Glomerular endothelial cell (primary cell): ENCODE measurements at places on chromosomes 4 and X.
A peak's percentile ranks its signal among the peaks of the same experiment; 100 is the strongest.

DNA sequence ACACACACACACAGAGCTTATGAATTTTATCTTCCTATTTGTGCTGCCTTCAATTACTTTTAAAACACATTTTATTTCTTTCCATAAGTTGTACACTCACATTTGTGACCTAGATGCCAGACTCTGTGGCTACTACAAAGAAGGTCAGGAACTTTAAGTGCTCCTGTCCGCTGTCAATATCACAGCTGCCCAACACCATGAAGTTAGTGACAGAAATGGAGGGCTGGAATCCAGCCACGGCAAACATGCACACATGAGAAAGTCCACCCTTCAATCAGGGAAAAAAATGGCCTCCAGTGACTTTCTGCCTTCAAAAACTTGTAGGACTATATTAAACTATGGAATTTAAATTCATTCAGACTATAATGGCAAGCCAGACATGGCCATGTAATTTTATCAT, 334.4 kb upstream of the FSTL5 start:
- DNase-seq = no peak

GRCh38 chr4:133464311-133464710, 315.2 kb downstream of the PCDH10 start:
- no peak for DNase-seq

DNA sequence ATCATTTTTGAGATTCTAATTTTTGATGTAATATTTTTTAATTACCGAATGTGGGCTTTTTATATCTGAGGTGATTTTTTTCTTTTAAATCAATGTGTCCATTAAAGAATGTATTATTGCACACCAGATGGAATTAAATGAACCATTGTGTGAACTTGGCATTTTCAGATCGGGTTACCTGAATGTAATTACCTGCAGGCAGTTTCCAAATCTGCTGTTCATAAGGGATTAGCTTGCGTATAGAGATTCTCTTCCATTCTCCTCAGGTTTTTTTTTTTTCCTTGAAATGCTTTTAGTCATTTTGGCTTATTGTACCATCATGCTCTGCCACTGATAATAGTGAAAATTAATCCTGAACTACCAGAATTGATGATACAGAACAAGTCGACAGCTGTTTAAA, 511.5 kb upstream of the ATOH1 start:
- no peak for DNase-seq

DNA sequence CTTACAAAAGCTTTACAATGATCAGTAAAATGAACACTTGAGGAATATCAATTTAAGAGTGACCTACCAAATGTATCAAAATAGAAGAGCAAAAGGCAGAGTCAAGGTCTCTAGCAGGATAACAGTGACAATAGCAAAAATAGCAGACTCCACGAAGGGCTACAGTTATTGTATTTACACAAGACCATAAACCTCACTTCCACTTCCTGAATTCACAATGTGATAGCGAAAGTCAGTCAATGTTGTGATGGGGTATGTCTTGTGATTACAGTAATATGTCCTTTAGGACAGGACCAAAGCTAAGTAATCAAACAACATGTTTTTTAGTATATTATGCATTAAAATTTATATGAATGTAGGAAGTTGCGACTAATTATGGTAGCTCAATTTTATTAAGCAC, 139.6 kb downstream of the IQCM start:
- no peak for DNase-seq

- no peak for DNase-seq
These were observed 7.8 kb upstream of the XK start for GRCh38 chrX:37677765-37678164.

DNA sequence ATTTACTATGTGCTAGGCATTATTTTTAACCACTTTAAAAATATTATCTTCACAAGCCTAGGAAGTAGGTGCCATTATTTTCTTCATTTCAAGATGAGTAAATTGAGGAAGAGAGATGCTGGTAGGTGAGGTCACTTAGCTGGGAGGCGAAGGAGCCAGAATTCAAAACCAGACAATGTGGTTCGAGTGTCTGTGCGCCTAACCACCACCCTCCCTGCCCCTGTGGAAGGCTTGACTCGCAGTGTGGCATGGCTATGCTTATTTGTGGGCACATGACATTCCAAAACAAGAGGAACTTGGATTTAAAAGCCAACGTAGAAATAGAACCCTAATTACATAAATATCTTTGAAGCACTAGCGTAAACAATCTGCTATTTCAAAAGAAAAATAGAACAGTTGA, 226.6 kb upstream of the PITX2 start:
- DNase-seq = no peak

DNA sequence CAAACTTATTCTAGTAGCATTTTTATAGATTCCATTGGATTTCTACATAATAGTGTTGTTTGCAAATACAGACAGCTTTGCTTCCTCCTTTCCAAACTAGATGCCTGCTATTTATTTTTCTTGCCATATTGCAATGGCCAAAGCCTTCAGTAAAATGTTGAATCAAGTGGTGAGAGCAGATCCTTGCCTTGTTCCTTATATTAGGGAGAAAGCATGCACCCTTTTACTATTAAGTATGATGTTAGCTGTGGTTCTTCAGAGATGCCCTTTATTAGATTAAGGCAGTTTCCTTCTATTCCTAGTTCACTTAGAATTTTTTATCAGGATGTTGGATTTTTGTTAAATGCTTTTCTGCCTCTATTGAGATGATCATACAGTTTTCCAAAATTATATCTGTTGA, 233.7 kb downstream of the CBR4 start:
- DNase-seq = no peak

DNA sequence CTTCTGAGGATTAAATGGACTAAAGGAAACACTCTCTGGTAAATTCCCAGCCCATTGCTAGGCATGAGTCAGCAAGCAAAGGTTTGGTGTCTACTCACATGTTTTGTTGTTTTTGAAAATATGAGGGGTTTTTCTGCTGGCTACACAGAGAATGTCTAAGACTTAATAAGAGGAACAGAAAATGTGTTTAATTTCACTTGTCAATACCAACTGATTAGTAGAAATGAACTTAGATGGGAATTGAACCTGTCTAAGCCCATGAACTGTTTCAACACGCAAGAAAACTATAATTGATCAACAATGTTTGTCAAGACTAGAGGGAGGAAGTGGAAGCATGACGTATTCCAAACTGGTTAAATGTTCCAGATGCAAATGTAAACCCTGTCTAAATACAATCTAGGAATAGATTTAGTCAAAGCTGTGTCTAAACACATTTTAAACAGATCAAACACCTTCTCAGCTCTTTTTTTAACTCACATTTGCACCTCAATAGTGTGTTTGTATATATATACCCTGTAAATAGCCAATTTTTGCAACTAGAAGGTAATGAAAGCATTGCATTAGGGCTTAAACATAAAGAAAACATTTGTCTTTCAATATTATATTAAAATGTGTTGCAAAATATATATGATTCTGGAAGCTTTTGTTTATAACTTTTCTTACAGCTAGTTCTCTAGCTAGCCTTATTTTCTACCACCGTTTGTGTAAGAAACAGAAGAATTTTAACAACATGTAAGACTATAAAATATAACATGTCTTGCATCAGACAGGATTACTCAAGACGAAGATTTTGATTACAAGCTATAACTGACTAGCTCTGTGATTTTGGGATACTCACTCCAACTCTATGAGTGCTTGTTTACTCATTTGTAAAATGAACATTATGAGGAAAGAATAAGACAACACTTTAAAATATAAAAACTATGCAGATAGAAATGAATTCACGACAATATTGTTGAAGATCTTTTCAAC, 607.8 kb downstream of the FSTL5 start:
- no peak for DNase-seq

DNA sequence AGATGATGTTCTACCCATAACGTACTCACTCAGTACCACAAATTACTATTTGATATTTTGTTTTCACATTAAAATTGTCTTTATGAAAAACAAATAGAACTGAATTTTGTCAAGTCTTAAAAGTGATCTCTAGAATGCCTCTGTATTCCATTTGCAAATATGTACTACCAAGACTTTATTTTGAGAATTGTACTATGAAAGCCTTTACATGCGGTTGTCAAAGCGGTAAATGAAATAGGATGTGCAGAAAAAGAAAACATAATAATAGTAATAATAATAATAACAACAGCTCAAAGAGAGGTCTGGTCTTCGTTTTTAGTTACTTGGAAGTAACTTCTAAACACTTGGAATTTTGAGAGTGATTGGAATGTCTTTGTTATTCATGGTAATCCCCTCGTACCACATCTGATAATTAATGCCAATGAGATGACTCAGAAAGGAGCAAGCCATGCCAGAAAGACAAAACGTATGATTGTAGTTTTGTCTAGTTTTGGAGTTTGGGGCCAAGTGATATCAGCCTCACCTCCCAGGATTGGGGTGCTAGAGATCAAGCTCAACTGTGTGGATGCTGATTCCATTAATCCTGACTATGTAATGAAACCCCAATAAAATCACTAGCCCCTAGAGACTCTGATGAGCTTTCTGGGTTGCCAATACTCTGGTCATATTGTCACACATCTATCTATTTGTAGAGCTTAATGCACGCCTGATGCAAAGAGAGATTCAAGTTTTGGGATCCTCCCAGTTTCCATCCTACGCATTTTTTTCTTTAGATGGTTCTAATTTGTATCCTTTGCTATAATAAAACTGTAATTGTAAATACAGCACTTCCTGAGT, 20.2 kb upstream of the CTSO start:
- DNase-seq = no peak

DNA sequence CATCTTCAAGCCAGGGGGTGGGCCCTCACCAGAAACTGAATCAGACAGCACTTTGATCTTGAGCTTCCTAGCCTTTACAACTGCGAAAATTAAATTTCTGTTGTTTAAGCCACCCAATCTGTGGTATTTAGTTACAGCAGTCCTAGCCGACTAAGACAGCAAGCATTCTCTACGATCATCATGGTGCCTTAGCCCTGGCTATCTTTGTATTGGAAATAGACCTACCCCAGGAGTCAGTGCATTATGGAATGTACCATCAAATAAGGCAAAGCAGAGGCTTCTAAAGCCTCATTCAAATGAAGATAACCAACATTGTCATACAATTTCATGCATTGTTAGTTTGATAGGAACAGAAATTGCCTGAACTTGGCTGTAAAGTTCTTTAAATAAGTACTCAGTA, 75.0 kb downstream of the PARM1 start:
- DNase-seq = no peak

- no peak for DNase-seq
These were observed 74.2 kb downstream of the BEND4 start for GRCh38 chr4:42078184-42078801.

GRCh38 chr4:72468904-72469502, 100.0 kb downstream of the ADAMTS3 start:
- DNase-seq = peak; percentile 37

GRCh38 chr4:13511101-13511500, 27.0 kb upstream of the RAB28 start:
- DNase-seq = no peak

DNA sequence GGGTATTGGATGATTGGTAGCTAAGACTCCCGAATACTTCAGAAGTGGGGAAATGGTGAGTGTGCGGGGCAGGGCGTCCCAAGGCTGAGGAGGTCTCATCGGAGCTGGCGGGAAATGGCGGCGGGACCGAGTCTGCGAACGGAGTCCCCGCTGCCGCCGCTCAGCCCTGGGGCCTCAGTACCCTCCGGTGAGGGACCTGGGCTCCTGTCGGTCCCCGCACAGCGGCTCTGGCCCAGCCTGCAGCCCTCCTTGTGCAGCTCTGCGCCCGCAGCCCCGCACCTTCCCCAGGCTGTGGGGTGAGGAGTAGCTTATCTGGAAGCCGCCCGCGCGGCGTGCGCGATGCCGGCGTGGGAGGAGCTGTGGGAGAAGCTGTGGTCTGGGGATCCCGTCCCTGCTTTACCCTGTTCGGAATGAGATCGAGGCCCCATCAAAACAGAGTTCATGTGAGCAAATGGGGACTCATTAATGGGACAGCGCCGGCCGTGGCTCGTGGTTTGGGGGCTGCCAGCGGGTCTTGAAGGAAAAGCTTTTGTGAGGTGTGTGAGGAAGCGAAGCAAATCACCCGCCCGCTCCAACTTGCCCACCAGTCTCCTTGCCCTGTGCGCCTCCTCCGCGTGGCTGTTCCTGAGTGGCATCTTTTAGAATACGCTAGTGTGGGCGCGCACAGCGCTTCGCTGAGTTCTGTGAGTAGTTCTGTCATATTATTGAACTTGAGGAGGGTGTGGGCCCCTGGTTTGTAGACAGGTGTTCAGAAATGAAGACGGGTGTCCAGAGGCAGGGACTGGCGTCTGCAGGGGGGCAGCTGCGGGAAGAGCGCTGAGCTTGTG, 531 bp downstream of the ZNF141 start:
- no peak for DNase-seq

DNA sequence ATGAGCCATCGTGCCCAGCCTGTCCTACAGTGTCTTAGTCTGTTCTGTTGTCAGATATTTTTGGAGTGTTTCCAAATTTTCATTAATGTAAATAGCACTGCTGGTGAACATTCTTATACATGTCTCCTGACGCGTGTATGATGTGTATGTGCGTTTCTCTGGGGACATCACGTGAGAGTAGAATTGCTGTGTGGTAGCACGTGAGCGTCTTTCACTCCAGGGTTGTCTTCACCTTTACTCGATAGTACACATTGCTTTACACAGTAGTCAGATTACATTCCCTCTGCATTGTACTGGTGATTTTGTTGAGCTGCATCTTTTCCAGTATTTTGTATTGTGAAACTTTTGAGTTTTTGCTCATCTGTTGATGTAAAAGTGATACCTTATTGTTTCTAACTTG, 60.0 kb downstream of the ARHGAP10 start:
- DNase-seq = no peak

DNA sequence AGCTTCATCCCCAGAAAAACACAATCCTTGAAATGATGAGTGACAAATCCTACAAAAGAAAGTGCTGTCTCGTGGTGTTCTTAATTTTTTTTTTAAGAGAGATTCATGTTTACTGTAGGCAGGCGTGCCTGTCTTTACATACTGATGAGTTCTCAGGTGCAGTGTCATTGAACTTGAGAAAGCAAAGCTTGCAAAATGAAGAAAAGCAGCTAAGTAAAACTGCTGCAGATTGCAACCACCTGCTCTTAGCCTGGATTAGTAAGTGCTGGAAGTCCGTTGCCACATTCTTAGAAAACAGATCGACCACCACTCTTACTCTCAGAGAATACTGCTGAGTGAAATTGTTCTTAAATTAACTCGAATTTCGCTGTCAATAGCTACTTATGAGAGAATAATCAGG, 854.6 kb downstream of the TRIML1 start:
- no peak for DNase-seq

GRCh38 chr4:185405296-185405999, 8.8 kb downstream of the ANKRD37 start:
- DNase-seq = no peak

DNA sequence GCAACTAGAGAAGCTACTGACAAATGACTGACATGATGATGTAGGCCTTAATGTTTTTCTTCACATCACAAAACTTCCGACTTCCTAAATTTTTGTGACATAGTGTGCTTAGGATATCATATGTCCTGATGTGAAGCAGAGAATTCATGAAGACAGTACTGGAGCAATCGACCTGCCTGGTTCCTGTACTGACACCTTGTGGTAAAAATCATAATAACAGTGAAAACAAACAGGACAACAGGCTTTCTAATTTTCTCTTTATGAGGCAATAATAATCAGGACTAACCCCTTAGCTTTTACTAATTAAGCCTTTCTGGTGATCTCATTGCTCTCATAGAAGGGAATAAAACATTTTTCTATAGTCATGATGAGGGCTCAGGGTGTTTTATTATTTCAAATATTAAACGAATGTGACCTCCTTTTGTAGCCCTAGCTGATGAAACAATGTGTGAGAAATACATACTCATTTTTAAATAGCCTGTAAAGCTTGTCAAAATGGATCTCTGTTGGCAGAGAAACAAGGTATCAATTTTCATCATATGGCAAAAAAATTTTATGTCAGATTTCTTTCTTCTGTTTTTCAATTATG, 158.4 kb downstream of the TENT5D start:
- DNase-seq = no peak

GRCh38 chr4:2871466-2871865, 27.8 kb downstream of the ADD1 start:
- no peak for DNase-seq
